T-helper 2 cell treated with Interferon-gamma antibody and Interleukin-4, amounts not matched to agents 5 μg/mL and 100 μg/mL, for 36 hours (primary cell): ENCODE measurements at places on chromosomes 1 and 21.

DNA sequence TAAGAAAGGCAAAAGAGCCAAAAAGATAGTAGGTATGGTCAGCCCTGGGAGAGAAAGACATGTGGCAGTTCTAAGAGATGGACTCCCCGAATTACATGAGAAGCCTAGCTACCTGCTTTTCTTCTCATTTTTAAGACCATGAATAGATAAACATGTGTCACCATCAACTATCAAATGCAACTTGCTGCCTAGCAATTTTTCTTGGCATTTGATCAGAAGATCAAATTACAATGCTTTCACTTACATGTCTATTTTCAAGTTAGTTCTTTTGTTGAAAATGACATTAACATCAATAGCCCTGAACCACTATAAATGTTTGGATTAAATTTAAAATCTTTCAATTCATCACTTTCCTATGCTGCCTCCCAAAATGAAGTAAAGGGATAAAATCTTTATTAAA lies 212.3 kb downstream of the HHIPL2 start:
- no peak for DNase-seq
- H3K4me3 ChIP-seq, result no peak overlapping the region
- H3K36me3 ChIP-seq, result no peaks in the 10 kb centered on the region
- no peak overlapping the region for H3K27ac ChIP-seq
- H3K4me1 ChIP-seq, result no peaks in the 10 kb centered on the region

GRCh38 chr21:21247424-21247823 lies 249.2 kb downstream of the NCAM2 start:
- no peaks in the 10 kb centered on the region for H3K27me3 ChIP-seq
- no peak overlapping the region for H3K4me3 ChIP-seq
- no peak overlapping the region for H3K27ac ChIP-seq
- no peak for DNase-seq
- no peaks in the 10 kb centered on the region for H3K36me3 ChIP-seq

GRCh38 chr21:15257646-15258045 lies 192.8 kb upstream of the NRIP1 start:
- no peaks in the 10 kb centered on the region for H3K27me3 ChIP-seq
- H3K36me3 ChIP-seq, result no peaks in the 10 kb centered on the region
- no peak for DNase-seq
- no peak overlapping the region for H3K27ac ChIP-seq
- no peak overlapping the region for H3K4me3 ChIP-seq

DNA sequence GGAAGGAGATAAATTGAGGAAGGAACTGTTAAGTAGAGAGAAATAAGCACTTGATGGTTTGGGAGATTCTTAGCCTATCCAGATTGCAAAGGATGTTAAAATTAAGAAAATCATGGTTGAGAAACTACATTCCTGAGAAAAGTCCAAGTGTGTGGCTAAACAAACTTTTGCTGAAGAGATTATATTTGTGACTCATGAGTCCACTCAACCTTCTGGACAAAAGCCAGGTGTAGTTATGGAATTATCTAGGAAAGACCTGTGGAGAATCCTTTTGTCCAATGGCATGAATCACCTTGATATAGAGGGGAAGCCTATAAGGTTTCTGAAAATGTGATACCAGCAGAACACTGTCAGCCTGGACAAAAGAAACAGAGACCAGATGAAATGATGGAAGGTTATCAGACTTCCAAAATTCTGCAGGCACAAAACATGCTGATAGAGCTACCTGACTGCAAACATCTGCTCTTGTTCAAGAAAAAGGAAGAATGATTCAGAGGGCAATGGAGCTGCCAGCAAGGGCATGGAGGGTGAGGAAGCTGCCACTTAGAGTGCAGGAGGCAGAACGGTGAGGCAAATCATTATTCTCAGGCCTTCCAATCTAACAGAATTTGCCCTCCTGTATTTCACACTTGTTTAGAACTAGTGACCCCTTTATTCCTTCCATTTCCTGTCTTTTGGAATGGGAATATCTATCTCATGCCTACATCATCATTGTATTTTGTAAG lies 300.6 kb upstream of the PRMT6 start:
- no peaks in the 10 kb centered on the region for H3K36me3 ChIP-seq
- no peak for DNase-seq
- no peaks in the 10 kb centered on the region for H3K4me1 ChIP-seq

DNA sequence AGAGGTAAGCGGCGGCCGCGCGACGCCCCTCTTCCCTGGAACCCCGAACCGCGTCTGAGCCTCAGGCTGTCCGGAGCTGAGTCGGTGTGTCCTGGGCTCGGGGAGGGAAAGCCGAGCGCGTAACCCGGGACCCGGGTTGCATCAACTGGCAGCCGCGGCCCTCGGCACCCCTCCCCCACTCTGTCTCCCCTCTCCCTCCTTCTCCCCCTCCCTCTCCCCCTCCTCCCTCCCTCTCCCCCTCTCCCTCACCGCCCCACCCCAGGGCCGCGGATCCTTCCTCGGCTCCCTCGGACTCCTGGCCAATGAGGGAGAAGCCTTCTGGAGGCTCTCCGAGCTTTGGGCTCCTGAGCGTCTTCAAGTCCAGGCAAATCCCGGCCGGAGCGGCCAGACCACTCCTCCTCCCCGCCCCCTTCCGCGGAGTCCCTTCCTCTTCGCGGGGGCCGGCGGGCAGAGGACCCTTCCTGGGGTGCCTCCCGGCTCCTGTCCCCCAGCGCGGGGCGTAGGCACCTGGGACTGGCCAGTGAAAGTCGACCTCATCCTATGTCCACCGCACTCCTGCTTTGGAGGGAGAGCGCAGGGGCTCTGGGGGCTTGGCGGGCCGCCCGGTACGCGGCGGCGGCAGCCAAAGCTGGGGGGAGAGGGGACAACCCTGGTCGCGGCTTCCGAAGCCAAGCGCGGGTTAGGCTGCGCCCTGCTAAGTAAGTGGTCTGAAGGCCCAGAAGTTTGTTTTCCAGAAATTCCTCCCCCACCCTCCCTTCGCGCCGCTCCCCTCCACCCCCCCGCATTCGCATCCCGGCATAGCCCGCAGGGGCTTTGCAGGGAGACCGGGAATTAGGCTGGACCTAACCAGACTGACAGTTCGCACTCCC lies 850 bp downstream of the SESN2 start:
- DNase-seq, result no peak
- peaks cover 5% of the 10 kb centered on the region for H3K27me3 ChIP-seq
- peaks cover 4% of the 10 kb centered on the region for H3K36me3 ChIP-seq
- H3K27ac ChIP-seq, result no peak overlapping the region
- H3K4me3 ChIP-seq, result peak overlapping the region; percentile 84
- H3K4me1 ChIP-seq, result peaks cover 43% of the 10 kb centered on the region

DNA sequence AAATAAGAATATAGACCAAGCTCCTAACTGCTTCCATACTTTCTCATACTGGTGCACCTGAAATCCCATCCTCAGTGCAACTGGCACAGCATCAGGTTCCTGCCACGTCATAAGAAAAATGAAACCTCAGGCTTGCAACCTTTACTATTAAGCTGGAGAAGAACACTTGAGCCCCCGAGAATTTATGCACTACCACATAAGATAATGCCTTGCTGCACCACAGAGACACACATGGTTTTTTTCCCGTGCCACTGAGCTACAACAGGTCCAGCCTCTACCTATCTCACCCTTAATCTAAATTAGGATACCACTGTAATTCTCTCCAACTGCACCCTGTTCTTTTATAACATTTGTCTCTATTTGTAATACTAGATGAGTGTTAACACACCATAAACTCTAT lies 174.5 kb downstream of the DENND1B start:
- H3K4me1 ChIP-seq, result peaks cover 24% of the 10 kb centered on the region
- no peak overlapping the region for H3K27ac ChIP-seq

- no peaks in the 10 kb centered on the region for H3K36me3 ChIP-seq
- H3K27me3 ChIP-seq, result no peaks in the 10 kb centered on the region
- H3K27ac ChIP-seq, result no peak overlapping the region
- no peak overlapping the region for H3K4me3 ChIP-seq
Measured at GRCh38 chr1:41500378-41500777, 15.9 kb upstream of the EDN2 start.

GRCh38 chr21:33883118-33883517 lies 32.5 kb downstream of the ATP5PO start:
- peaks cover 7% of the 10 kb centered on the region for H3K27me3 ChIP-seq
- no peaks in the 10 kb centered on the region for H3K36me3 ChIP-seq
- H3K4me3 ChIP-seq, result no peak overlapping the region
- no peak for DNase-seq
- no peak overlapping the region for H3K27ac ChIP-seq
- H3K4me1 ChIP-seq, result no peaks in the 10 kb centered on the region

DNA sequence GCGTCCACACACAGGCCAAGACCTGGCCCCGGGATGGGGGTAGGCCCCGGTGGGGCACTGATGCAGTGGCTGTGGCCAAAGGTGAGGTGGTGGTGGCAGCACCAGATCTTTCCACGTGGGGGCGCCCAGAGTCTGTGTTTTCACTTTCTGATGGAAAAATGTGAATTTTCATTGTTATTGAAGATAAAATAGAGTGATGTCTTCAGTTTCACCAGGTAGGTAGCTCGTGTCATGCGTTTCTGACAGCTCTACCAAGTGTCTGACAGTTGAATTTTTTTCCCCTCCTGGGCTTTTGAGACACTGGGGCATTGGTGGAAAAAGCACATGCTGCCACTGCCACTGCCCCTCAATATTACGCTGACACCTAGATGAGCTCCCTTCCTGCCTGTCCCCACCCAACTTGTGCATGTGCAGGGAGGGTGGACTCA lies 40.0 kb upstream of the MAGOH start:
- H3K27ac ChIP-seq, result peak overlapping the region; percentile 63
- DNase-seq, result peak; percentile 44
- no peaks in the 10 kb centered on the region for H3K27me3 ChIP-seq
- H3K4me3 ChIP-seq, result no peak overlapping the region

GRCh38 chr1:161502641-161503393 lies 2.4 kb upstream of the FCGR2A start:
- H3K4me3 ChIP-seq, result no peak overlapping the region
- H3K27ac ChIP-seq, result no peak overlapping the region
- DNase-seq, result no peak
- H3K27me3 ChIP-seq, result peaks cover 48% of the 10 kb centered on the region
- no peaks in the 10 kb centered on the region for H3K36me3 ChIP-seq

DNA sequence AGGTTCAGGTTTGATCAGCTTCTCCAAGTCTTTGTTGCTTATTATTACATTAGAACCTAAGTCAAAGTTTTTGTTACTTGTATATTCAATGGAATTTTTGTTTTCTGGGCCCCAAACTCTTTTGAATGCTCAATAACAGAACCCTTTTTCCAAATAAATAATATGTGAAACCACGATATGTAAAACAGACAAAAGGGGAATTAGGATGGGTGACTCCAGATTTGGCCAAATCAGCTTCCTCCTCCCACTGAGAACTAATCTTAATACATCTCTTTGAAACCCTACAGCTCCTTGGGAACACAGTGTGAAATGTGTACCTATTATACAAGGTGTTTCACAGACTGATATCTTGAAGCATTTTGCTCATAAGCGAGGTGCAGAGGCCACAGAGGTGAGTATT lies 67.0 kb upstream of the TNFSF18 start:
- H3K27me3 ChIP-seq, result no peaks in the 10 kb centered on the region
- H3K4me3 ChIP-seq, result no peak overlapping the region
- no peak for DNase-seq
- no peak overlapping the region for H3K27ac ChIP-seq

DNA sequence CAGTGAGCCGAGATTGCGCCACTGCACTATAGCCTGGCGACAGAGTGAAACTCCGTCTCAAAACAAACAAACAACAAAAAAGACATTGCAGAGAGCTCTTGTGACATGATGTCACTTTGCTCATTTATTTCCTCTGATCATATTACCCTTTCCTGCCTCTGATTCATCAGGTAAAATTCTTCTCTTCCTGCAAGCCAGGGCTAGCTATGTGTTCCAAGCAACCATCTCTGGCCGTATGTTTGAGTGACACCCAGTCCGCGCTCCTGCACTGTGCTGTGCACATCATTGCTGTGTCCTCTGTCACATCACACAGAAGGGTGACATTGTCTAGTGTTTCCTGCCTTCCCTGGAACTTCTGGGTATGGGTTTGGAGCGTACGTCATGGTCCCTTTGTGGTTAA lies 251.3 kb downstream of the PCP4 start:
- no peaks in the 10 kb centered on the region for H3K4me1 ChIP-seq
- H3K27me3 ChIP-seq, result no peaks in the 10 kb centered on the region
- no peak overlapping the region for H3K27ac ChIP-seq
- H3K36me3 ChIP-seq, result no peaks in the 10 kb centered on the region
- no peak for DNase-seq
- H3K4me3 ChIP-seq, result no peak overlapping the region

- no peak for DNase-seq
- no peak overlapping the region for H3K27ac ChIP-seq
- no peaks in the 10 kb centered on the region for H3K4me1 ChIP-seq
Measured at GRCh38 chr1:62227496-62227895, 32.8 kb downstream of the L1TD1 start.

- H3K27ac ChIP-seq, result no peak overlapping the region
- H3K27me3 ChIP-seq, result no peaks in the 10 kb centered on the region
- no peak for DNase-seq
Measured at GRCh38 chr1:115677565-115677964, 35.8 kb downstream of the VANGL1 start.

GRCh38 chr1:31849653-31850052 lies 33.8 kb upstream of the SPOCD1 start:
- H3K27me3 ChIP-seq, result no peaks in the 10 kb centered on the region
- no peak overlapping the region for H3K4me3 ChIP-seq
- no peak for DNase-seq
- H3K36me3 ChIP-seq, result no peaks in the 10 kb centered on the region
- H3K4me1 ChIP-seq, result peaks cover 40% of the 10 kb centered on the region

DNA sequence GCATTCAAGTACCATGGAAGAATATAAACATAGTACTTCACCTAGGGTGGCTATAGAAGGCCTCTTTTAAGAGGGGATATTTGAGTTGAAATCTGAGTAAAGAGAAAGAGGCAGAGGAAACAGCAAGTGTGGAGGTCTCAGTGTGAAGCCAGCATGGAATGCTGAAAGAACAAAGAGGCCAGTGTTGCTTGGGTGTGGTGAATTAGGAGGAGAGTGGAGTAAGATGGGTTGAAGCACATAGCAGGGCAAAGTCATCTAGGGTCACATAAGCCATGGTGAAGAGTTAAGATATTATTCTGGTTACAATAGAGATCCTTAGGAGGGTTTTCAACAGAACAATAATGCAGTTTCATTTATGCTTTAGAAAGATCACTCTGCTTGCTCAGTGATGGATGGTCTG lies 37.5 kb downstream of the C1orf141 start:
- H3K4me3 ChIP-seq, result no peak overlapping the region
- no peaks in the 10 kb centered on the region for H3K36me3 ChIP-seq

DNA sequence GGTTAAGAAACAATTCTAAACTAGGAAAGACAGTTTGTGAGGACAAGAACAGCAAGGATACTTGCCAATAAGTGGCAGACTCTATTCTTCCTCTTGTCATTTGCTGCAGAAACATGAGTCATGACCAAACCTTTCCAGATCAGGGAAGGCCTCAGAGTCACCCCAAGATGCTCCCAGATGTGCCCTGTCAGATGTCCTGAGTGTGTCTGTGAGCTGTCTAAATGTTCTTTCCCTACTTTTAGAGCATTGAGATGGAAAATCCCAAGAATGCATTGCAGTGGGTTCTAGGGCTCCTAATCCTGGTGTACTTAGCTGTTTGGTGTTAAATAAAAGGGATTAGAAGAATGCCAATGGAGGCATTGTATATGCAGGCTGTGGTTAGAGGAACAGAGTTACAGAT lies 57.5 kb upstream of the KIAA0040 start:
- no peaks in the 10 kb centered on the region for H3K36me3 ChIP-seq
- H3K4me1 ChIP-seq, result peaks cover 3% of the 10 kb centered on the region
- no peak for DNase-seq
- no peak overlapping the region for H3K27ac ChIP-seq
- H3K4me3 ChIP-seq, result no peak overlapping the region
- H3K27me3 ChIP-seq, result peaks cover 9% of the 10 kb centered on the region
